ENCODE measurements at places on chromosomes 3 and 15.

- DNase-seq = no peak
Observed at GRCh38 chr3:42666577-42666998, 13.1 kb downstream of the ZBTB47 start.

DNA sequence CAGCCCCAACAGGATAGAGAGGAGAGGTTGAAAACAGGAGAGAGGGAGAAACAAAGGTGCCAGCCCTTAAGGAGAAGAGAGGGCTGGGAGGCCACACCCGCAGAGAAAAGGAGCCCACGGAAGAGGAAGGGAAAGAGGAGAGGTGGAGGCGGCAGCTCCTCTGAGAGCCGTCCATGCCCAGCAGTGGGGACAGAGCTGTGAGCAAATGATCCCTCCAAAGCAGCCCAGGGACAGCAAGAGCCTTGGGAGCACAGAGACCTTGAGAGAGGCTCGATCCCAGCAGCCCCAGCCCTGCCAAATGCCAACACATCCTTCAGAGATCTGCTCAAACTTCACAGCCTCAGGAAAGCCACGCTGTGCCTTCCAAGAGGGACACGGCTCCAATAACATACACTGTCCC is 66.7 kb upstream of the CORO2B start:
- DNase-seq = no peak

- no peak for DNase-seq
Observed at GRCh38 chr15:56587686-56588085, 122.7 kb upstream of the MNS1 start.

DNA sequence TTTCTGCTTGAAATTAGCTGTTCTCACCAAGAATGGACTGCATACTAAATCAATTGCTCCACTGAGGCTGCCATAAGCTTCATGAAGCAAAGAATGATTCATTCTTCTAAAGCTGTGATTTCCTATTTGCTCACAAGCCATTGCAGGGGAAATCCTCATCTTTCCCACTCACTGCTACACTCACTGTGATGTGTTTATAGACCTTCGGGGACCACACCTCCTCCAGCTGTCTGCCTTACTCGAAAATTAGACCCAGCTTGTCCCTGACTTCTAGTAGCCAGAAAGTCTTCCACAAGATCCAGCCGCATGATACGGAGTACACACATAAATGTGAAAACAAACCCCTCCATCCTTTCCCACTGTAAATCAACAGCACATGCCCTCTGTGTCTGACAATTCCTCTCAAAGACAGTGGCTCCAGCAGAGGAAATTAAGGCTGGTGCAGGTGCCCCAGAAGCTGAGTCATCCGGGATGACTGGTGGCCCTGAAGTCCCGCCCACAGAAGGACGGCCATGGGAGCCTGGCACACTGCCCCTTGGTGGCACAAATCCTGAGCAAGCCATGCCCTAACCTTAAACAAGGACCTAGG is 172.0 kb downstream of the STT3B start:
- DNase-seq = no peak

GRCh38 chr3:133870822-133871221 is 24.9 kb downstream of the RAB6B start:
- DNase-seq = no peak

GRCh38 chr3:195059006-195059350 is 212.0 kb downstream of the XXYLT1 start:
- no peak for DNase-seq

DNA sequence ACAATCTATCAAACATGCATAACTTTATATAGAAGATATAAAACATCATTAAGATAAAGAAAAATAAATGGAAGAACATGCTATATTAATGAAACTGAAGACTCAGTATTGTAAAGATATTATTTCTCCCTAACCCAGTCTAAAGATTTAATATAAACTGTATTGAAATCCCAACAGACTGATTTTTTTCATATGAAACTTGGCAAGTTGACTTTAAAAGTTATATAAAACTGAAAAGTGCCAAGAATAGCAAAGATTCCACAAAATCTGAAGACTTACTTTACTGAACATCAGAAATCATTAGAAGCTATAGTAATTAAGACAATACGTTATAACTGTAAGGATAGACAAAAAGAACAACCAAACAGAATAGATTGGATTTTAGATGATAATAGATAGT is 531.3 kb upstream of the MCTP2 start:
- no peak for DNase-seq

GRCh38 chr3:3101660-3102458 is 8.3 kb downstream of the IL5RA start:
- DNase-seq = no peak

DNA sequence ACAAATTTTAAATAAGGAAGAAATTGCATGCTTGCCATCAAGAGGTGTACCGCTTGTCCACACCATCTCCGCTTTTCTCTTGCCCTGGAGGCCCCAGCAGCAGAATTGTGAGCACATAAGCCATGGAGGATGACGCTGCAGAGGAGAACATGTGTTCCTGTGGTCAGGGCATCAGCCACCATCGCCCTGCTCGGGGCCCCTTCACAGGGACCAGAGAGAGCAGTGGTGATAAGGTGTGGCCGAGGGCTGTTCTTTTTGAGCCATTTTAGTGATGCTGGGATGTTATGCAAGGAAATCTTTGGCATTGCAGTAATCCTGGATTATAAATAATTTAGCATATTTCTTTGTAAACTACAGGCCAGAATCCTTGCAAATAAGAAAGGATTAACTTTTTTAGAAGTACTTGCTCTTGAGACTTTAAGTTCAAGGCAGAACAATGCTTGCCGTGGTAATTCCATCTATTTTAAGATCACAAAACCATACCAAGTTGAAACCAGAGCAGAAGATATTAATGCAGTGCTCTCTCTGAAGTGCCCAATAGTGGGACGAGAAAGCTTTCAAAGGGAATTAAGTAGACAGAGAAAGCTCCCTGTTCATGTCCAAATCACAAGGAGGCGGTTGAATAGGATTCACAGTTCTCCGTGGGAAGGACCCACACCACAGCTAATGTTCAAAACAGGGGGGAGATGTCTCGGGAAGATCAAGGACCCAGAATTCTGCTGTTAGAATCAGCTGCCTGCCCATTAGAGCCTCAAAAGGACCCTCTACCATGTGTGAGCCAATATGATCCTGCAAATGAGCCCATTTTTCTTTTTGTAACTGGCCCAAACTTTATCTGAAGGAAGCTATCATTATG is 338.5 kb downstream of the RORA start:
- DNase-seq = no peak

- no peak for DNase-seq
Observed at GRCh38 chr3:127043041-127043641, 60.2 kb downstream of the PLXNA1 start.

DNA sequence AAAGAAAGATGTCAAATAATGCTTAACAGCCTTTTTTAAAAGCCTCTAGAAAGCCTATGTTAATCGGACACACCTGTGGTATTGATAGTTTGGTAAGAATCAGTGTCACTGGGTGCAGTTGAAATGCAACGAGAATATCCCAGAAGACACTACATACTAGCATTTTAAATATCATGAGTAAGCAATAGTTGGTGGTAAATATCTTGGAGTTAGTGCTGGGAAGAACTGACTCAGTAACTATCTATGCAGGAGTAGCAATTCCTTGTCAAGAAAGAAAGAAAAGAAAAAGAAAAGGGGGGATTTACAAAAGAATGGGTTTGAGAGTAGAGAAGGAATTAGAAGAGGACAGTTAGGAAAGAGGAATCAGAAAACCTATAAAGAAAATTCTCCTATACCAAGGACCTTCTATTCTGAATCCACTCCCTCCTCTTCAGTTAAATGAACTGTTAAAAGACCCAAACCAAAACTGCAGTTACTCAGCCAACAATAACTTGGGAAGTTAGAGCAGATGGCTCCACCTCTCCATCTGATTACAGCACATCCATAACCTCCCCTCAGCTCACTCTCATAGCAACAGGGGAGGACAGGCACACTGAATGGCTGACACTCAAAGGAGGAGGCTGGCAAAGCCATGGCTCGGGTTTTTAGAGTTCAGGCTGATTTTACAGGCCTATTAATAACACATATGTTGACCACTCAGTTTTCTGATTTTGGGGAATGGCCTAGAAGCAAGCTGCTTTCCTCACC is 207.6 kb upstream of the MDFIC2 start:
- DNase-seq = no peak

- no peak for DNase-seq
Observed at GRCh38 chr3:37625690-37626360, 235.9 kb upstream of the CTDSPL start.

GRCh38 chr15:89038146-89038545 is 50.1 kb upstream of the ABHD2 start:
- no peak for DNase-seq

DNA sequence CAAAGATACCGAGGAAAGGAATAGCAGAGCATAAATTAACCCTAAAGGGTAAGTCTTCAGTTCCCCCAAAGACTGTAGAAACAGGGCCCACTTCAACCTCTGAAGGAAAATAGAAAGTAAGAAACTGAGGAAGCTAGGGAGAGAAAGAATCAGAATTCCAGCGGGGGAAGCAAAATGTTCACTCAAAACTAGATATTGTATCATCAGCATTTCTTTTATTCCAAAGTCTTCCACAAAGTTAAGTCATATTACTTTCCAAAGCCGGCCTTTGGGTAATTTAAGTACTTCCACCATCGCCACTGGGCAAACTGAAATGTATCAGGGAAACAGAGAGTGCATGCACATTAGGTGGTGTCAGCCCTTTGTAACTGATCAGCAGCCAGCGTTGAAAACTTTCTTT is 88.3 kb downstream of the RSL24D1 start:
- no peak for DNase-seq

DNA sequence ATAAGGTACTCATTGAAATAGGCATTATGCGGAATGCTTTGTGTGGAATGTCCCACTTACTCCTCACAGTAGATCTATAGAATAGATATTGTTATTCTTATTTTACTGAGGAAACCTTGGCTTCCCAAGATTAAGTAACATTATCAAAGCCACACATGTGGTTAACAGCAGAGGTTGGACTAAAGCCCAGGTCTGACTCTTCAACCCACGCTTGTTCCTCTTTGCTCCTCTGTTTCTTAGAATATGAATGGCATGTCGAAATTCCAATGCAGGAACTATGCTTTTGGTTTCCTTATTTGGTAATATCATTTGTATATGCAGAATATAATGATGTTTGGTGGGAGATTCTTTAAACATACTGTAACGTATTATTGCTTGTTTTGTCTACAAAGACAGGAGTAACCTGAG is 818.8 kb upstream of the LMCD1 start:
- DNase-seq = no peak

- no peak for DNase-seq
Observed at GRCh38 chr3:15614958-15615357, 13.4 kb downstream of the BTD start.

- DNase-seq = no peak
Observed at GRCh38 chr15:70251246-70251990, 153.7 kb upstream of the TLE3 start.

GRCh38 chr3:181626036-181626435 is 85.7 kb upstream of the SOX2 start:
- DNase-seq = no peak

GRCh38 chr15:60083318-60083717 is 79.2 kb downstream of the FOXB1 start:
- no peak for DNase-seq

DNA sequence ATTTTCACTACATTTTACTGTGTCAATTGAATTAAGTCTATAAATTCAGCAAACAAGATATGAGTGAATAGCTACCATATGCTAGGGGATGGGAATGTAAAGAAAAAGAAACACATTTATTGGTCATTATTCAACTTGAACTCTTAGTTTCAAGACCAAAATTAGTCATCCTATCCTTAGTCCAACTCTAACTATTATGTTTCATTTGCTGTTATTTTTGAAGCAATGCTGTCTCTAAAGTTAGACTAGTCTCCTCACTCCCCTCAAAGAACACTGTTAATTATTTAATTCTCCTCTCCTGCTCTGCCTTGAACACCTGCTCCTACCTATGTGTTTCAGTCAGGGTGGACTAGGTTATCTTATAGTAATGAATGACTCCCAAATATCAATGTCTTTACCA is 920.9 kb downstream of the TUSC7 start:
- no peak for DNase-seq

GRCh38 chr3:186002884-186003472 is 65.2 kb upstream of the TRA2B start:
- no peak for DNase-seq

- no peak for DNase-seq
Observed at GRCh38 chr3:50594253-50594785, 17.3 kb downstream of the CISH start.

DNA sequence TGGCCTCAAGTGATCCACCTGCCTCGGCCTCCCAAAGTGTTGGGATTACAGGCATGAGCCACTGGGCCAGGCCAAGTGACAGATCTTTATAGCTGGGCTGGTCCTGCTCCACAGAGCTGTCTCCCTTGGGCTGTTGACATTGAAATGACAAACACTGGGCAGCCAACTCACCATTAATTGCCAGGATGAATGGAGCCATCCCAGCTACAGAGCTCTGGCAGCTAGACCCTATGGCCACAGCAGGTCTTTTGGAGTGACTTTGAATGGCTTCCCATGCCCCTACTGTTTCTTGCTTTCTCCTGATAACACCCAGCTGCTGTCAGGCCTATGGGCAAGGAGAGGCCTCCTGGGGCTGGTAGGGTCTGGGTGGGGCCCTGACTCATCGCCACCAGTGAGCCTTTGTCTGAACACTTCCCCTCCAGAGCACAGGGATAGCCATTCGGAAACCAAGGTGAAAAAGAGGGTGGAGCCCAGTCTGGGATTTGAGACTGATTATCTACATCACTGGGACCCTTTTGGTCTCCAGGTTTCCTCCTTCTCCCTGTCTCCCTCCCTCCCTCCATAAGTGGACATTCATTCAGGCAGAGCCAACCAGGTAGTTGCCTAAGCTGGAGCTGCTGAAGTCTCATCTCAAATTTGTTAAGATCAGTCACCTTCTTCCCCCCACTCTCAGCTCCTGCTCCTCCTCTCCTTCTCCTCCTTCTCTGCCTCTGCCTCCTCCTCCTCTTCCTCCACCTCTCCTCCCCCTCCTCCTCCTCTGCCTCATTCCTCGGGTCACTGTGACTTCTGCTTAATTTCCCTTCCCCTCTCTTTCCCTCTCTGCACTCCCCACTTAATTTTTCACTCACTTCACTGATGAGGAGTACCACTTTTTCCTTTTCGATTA is 34.0 kb downstream of the BHLHE40 start:
- DNase-seq = no peak

GRCh38 chr15:101028772-101029438 is 109.7 kb downstream of the LRRK1 start:
- no peak for DNase-seq

GRCh38 chr3:155239960-155240359 is 53.5 kb downstream of the STRIT1 start:
- no peak for DNase-seq

GRCh38 chr3:4726549-4726948 is 233.4 kb downstream of the ITPR1 start:
- no peak for DNase-seq

DNA sequence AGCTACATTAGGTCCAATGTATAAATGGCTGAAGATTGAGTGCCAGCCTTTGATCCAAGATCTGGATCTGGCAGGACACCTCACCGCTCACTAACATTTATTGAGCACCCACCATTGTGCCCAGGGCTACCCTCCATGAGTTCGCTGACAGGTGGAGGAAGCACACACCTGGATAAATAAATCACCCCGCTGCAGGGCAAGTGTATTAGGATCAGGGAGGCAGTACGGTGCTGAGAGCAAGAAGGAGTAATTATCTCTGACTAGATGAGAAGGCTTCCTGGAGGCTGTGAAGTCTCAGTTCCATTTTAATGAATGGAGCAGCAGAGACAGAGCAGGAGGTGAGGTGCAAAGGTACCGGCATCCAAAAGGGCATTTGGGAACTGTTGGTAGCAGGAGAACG is 104.1 kb downstream of the LIPC start:
- no peak for DNase-seq
